ENCODE measurements at places on chromosomes 1 and 21.

DNA sequence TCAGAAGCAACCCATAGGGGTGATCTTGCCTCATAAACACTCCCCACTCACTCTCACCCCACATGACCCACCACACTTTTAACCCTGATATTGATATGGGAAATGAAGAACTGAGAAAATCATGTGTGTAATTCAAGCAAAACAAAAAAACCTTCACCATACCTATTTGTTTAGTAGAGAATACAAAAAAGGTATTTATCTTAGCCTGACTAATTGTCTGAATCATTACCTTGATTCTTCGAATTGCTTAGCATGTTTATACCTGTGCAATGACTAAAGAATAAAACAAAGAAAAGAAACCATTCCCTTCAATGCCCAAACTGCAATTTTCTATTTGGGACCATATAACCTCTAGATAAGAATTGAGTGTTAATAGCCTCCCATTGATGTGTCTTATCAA is 1.8 kb downstream of the CLDN17 start:
- no peak for DNase-seq

GRCh38 chr1:178122283-178122682 is 28.4 kb downstream of the RASAL2 start:
- peak; percentile 69 for DNase-seq

DNA sequence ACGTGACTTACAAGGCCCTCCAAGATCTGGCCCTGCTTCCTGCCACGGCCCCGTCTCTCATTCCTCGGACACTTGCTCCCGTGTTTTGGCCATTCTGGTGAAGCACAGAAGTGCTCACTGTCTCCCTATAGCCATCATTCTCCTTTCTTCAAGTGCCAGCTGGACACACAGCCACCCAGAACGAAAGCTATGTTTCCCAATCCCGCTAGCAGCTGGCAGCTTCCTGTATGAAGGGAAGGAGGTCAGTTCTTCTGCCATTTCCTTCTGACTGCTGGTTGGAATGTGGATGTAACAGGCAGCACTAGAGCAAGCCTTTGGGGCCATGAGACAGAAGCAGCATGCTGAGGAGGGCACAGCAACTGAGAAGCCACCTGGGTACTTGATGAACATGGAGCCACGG is 82.8 kb downstream of the TGFBR3 start:
- DNase-seq: no peak

DNA sequence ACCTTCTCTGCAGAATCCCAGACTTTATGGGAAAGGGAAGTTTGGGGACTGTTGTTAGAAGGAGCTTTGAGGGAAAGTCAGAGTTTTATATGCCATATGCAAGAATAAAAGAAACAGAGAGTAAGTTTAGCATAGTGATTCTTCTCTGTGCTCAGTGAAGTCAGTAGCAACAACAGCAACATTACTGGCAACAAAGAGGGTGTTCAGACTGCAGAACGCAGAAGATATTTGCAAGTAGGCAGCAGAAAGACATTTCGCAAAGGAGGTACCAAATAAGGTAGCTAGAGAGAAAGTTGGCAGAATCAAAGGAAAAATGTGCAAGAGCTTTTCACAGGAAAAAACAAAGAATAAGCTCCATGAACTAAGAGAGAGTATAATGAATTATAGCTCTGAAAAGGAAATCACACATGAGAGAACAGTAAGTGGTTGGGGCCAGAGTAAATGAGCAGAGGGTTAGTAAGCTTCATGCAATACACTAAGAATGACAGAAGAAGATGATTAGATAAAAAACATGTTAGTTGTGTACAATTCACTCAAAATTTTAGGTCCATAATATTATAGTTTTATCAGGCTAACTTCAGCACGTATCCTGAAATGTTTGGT is 98.1 kb downstream of the NEGR1 start:
- peak; percentile 49 for DNase-seq

GRCh38 chr1:223266632-223267172 is 97.3 kb downstream of the SUSD4 start:
- DNase-seq: no peak

GRCh38 chr1:23613191-23614031 is 54.1 kb upstream of the ID3 start:
- DNase-seq: no peak

GRCh38 chr1:207863893-207864535 is 46.9 kb downstream of the CD34 start:
- peak; percentile 54 for DNase-seq

DNA sequence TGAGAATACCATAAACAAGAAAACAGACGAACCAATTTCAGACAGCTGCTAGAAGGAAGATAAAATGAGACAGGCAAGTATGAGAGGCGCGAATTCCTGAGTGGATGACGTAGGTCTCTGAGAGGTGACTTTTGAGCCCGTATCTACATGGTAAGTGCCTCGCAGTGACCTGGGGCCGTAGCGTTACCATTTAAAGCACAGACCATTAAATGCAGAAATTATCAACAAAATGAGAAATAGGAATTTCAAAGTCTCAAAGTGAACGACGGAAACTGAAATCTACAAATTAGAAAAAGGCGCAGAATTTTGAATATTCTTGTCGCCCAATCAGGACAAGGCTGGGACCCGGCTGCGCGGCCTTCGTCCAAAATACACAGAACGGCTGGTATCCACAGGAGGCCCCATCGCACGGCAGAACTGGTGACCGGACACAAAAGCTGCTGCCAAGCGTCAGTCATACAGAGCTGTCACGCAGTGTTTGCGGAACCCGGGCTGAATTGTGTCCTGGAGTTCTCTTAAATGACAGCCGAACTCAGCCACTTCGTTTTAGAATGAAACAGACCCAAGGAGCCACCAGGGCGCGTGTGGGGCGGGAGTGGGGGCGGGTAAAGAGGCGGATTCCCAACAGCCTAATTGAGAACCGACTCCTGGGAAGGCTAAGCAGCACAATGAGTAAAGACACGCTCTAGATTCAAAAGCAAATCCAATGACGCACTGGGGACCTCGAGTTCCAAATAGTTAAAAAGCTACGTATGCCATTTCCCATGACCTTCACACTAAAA is 13.8 kb upstream of the BOLA1 start:
- peak; percentile 81 for DNase-seq

GRCh38 chr1:115114308-115114707 is 25.0 kb upstream of the TSPAN2 start:
- DNase-seq: no peak

DNA sequence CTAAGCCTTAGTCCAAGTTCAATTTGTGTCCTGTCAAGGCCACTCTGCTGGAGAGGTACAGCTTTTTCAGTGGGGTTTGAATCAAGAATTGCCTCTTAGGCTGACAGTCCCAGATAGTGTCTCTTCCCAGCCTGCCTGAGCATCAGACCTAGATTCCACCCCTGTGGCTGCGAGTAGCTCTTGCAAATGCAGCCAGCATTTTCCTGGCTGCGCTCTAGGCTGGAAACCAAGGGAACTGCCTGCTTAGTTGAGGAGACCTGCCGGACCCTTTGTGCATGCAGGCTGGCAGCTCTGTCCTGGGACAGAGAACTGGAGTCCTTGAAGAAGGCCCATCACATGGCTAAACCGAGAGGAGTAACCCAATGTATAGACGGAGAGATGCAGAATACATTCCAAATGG is 293.7 kb downstream of the PCP4 start:
- no peak for DNase-seq

DNA sequence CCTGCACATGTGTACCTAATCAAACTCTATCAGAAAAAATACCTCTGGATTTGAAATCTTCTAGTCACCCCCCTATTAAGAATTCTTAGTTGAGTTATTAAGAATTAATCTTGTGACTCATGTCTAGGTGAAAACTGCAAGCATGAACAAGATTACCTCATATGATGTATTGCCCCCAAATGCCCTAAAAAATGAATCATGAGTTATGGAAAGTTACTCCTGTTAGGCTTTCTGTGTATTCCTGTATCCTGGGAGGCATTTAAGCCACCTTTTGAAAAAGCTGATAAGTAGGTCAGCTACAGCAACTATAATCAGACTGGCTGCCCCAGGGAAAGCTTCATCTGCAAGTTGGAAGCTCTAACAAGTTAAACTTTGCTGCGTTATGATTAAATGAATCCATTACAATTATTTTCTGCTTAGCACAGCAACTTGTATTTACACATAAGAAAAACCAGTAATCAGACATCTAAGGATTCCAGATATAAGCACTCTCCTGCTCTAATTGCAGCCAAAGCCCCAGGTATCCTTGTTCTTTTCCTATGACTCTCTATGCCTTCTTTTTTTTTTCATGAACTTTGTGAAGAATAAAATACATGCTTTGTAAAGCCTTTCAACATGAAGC is 147.7 kb downstream of the NTPCR start:
- DNase-seq: no peak

DNA sequence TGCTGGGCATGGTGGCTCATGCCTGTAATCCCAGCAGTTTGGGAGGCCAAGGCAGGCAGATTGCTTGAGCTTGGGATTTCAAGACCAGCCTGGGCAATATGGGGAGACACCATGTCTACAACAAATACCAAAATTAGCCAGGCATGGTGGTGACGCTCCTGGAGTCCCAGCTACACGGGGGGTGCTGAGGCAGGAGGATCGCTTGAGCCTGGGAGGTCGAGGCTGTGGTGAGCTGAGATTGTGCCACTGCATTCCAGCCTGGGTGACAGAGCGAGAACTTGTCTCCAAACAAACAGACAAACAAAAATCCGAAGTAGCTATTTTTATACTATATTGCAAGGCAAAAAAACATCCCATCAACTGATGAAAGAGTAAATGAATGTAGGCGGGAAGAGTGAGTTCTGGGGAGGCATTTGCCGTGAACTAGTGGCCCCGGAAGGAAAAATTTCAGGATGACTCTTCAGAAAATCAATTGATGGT is 40.6 kb downstream of the NCMAP start:
- DNase-seq: no peak

- no peak for DNase-seq
Observed at GRCh38 chr1:186183219-186183618, 191.8 kb downstream of the TPR start.

DNA sequence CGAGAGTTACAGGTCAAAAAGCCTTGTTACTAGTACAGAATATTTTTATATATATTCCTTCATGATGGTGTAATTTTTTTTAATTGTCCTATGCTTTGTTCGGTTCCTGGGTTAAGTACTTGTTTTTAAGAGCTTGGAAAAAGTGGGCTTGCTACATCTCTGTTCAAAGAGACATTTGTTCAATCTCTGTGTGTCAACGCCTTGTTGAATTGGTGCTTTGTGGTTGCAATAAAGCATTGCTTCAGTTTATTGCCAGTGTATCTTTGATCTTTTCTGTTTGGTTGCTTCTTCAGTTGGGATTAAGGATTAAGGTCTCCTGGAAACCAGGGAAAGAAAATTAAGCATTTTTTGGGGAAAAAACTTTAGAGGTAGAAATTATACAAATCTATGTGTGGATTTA is 47.7 kb upstream of the DNASE2B start:
- DNase-seq: peak; percentile 91

DNA sequence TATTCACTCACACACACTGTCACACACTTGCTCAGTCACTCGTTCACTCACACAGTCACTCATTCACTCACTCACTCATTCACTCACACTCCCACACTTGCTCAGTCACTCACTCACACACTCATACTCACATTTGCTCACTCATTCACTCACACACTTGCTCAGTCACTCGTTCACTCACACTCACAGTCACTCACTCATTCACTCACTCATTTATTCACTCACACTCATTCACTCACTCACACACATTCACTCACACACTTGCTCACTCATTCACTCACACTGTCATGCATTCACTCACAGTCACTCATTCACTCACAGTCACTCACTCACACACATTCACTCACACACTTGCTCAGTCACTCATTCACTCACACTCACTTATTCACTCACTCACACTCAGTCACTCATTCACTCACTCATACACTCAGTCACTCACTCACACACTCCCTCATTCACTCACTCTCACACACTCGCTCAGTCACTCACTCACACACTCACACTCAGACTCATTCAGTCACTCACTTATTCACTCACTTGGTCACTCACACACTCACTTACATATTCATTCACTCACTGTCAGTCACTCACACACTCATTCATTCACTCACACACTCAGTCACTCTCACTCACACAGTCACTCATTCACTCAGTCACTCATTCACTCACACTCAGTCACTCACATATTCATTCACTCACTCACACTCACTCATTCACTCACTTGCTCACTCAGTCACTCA is 167.0 kb upstream of the C1orf174 start:
- DNase-seq: no peak

DNA sequence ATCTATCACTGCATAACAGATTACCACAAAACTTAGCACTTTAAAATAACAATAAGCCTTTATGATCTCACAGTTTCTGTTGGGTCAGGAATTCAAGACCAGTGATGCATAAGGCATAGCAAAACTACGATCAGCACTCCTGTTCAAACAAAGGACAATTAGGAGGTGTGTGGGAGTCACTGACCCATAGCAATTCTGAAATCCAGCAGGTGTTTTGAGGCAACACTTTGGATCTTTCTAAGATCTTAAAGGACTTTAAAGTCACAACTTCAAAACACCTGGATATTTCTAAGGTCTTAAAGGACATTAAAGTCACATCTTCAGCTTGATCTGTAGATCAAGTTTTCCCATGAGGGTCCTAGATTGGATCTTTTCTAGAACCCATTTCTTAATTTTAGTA is 35.3 kb downstream of the AKT3 start:
- DNase-seq: no peak

DNA sequence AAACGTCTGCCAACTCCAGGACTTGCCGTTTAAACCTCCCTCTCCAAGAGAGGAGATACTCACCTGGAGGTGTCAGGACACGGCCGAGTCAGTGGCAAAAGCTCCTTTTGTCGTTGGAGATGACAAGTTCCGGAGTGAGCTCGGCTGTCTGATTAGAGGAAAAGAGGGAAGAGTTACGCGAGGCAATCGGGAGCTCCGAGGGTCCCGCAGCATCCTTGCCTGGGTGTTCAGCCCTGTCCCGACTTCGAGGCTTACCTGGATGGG is 497 bp downstream of the ID3 start:
- no peak for DNase-seq

DNA sequence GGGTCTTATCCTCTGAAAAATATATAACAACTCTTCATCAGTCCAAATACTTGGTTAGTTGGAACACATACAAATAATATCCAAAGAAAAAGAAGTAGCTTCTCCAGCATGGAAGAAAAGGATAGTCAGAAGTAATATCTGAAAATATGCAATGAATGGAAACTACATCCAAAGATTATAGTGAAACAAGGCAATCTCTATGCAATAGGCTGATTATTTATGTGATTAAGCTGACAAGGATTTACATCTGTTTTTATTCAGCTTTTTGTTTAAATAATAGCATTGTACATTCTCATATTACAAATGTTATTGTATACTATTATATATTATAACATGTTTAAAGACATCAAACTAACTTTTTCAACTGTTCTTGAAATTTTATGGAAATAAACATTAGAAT is 15.3 kb upstream of the TGFBR3 start:
- no peak for DNase-seq

- no peak for DNase-seq
Observed at GRCh38 chr1:24929398-24930259, 447 bp downstream of the RUNX3 start.
